ENCODE measurements at places on chromosomes 1 and 21.

- DNase-seq: no peak
These were observed 90.9 kb downstream of the LYPLAL1 start for GRCh38 chr1:219264561-219264960.

DNA sequence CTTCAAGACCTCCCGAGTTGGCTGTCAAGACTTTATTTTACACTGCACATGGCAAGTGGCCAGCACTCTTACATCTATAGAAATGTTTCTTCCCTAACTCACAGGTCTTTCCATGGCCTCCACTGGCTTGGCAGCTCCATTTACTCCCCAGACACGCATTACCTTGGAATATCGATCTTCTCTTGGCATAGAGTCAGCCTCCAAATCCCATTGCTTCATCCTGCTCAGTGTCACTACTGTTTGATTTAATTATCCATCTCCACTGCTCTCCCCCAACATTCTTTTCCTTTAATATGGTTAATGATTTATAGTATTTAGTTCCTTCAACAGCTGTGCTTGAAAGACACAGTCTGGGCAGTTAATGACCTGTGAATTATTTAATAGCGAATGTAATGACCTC lies 241.2 kb upstream of the MAP1LC3C start:
- DNase-seq: no peak

DNA sequence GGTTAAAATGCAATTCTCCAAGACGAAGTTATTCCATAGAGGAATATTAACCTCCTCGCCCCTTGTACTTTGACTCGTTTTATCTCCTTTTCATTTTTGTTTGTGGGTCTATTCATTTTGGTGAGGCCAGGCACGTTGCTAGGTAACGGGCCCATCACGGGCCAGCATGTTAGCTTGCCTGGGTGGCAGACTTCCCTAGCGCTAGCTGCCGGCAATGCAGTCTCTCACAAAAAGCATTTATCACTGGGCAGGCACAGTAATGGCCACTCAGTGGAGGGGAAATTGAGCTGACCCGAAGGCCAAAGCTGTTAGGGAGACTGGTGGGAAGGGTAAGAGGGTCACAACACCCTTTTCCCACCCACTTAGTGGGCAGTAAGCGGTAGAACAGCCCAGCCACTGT lies 234.4 kb upstream of the FOXD3 start:
- DNase-seq: no peak

- no peak for DNase-seq
These were observed at the start of gene C1orf185 for GRCh38 chr1:51101976-51102375. C1orf185 (plus strand) TSS chr1:51102228; CDS start chr1:51102234, 6 bp downstream.

DNA sequence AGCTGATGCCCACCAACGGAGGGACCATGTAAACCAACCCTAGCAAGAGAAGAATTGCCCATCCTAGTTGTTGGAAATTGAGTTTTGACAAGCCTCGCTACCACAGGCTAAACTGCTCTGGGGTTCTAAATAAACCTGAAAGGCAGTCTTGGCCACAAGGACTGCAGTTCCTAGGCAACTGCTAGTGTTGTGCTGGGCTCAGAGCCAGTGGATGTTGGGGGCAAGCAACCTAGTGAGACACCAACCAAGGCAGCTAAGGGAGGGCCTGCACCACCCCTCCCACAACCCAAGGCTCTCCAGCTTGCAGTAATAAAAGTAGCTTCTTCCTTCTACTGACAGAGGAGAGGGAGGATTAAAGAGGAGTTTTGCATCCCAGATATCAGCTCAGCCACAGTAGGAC lies 102.4 kb upstream of the PKN2 start:
- DNase-seq: no peak

DNA sequence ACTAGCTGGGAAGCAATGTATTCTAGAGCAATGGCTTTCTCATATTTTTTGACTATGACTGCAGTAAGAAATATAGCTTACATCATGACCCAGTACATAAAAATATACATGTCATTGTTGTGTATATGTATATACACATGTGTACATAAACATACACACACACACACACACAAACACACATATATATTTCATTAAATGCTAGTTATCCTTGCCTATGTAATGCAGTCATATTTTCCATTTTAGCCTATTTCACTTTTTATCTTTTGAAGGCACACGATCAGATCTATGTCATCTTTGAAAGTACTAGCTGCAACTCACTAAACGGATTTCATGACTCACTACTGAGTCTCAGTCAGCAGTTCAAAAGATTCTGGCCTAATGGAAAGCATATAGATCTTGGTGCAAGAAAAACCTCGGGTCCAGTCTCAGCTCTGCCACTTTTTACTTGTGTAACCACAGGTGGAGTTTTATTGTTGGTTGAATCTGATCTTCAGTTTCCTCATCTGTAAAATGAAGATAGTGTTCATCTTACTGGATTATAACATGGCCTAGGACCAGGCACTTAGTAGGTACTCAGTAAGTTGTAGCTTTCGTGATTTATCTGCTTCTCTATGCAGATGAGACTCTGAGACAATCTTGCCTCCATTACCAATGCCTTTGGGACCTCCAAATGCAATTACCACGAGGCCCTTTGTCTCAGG lies 325.6 kb downstream of the RRAGC start:
- no peak for DNase-seq

- DNase-seq: no peak
These were observed 54.1 kb downstream of the CD2 start for GRCh38 chr1:116808200-116808847.

GRCh38 chr1:2228694-2229036 lies 546 bp downstream of the SKI start:
- DNase-seq: no peak

DNA sequence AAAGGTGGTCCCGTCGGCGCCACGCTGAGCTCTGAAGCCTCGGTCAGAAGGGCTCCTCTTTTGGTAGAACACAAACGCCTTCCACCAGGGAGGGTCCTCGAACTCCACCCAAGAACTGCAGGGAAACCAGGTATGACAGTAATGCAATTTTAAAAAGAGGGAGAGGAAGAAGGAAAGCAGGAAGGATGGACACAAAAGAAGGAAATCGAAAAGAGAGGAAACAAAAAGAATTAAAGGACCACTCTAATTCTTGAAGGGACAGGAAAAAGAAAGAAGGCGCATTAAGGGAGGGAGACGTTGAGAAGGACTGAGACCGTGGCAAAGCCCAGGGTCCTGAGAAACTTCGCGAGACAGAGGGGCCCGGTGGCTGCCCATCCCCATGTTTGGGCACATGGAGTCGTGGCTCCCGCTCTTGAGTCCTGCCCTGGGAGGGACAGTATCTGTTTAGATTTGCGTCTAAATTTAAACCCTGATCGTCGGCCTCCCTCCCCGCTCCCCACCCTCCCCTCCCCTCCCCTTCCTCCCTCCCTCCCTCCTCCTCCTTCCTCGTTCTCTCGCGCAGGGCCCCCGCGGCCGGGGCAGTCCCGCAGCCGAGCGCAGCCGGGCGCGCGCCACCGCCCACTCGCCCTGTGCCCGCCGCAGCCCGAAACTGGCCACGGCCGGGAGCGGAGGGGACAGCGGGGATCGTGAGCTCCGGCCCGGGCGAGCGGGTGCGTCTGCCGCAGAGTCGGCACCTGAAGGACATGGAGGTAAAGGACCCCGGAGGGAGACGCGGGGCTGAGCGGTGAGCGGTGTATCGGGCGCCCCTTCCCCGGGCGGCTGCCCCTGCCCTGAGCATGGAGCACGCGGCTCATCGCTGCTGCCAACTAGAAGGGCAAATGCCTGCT lies at the start of gene RCSD1:
Gene RCSD1, plus strand, starts transcription at position 552 of the 887 bp plus-strand sequence. Its CDS starts 192 bp downstream, at position 744.
- DNase-seq: no peak

GRCh38 chr1:98402860-98403259 lies 258.7 kb upstream of the SNX7 start:
- no peak for DNase-seq

DNA sequence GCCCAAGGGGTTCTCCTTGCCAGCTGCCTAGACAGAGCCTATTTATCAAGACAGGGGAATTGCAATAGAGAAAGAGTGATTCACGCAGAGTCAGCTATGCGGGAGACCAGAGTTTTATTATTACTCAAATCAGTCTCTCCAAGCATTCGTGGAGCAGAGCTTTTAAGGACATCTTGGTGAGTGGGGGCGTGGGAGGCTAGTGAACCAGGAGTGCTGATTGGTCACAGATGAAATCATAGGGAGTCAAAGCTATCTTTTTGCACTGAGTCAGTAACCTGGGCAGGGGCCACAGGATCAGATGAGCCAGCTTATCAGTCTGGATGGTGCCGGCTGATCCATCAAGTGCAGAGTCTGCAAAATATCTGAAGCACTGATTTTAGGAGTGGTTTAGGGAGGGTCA lies 64.8 kb upstream of the MRPS6 start:
- DNase-seq: no peak

- no peak for DNase-seq
These were observed 22.5 kb downstream of the INTS3 start for GRCh38 chr1:153750026-153750995.

DNA sequence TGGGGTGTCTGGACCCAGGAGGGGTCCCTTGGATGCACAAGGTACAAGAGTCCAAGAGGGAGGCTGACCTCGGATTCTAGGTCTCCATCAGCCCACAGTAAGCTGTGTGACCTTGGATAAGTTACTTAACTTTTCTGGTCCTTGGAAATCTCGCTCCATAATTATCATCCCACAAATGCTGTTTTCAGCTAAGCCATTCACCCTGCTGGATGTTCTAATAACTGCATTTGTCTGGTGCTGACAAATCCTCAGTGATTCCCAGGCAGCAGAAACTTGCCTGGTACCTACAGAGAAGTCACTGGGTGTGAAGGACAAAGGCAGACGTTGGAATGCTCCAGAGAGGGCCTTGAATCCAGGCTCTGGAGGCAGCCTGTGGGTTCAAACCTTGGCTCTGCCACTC lies 89.7 kb downstream of the IGSF21 start:
- DNase-seq: no peak

DNA sequence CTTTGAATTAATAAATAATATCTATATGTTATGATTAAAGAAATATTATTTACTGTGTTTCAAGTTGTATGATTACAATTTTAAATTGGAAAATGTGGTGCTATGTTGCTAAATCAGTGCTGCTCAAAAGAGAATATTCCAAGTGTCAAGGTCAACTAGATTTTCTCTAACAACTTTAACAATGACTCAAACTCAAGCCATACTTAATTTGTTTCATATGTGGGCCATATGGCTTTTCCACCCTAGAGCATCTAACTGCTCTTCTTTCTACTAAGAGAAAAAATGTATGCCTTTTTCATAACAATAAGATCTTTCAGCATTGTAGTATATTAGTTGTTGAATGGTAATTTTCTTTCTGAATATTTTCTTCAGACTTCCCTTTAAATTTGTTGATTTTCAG lies 8.3 kb upstream of the SYT14 start:
- no peak for DNase-seq

DNA sequence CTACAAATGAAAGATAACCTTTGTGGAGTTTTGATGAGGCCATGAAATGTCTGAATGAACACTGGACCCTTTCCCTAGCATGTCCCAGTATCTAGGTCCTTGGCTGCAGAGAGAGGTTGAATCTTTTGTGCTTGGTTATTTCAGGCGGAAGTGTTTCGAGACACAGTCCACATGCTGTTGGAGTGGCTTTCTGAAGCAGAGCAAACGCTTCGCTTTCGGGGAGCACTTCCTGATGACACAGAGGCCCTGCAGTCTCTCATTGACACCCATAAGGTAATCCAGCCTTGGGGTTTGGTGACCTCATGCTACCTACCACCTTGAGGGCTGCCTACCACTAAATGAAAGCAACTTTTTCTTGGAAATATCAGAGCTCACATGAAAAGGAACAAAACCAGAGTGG lies 38.9 kb upstream of the BMP8A start:
- DNase-seq: no peak

DNA sequence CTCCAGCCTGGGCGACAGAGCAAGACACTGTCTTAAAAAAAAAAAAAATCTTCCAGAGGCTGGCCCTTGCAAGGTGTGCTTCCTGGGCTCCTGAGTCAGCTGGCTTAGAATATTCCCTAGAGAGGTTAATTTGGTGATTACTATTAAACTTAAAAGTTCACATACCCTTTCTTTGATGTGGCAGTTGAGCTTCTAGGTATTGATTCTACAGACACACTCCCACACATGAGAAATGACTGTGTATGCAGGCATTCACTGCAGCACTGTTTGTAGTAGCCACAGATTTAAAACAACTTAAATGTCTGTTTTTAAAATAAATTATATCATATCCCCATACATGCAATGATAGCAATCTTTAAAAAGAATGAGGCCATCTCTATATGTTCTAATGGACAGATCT lies 93.4 kb downstream of the GDAP2 start:
- DNase-seq: no peak

- DNase-seq: no peak
These were observed 120.8 kb downstream of the DMRTB1 start for GRCh38 chr1:53580009-53580400.

- no peak for DNase-seq
These were observed 81.1 kb upstream of the TIAM1 start for GRCh38 chr21:31425138-31425537.

DNA sequence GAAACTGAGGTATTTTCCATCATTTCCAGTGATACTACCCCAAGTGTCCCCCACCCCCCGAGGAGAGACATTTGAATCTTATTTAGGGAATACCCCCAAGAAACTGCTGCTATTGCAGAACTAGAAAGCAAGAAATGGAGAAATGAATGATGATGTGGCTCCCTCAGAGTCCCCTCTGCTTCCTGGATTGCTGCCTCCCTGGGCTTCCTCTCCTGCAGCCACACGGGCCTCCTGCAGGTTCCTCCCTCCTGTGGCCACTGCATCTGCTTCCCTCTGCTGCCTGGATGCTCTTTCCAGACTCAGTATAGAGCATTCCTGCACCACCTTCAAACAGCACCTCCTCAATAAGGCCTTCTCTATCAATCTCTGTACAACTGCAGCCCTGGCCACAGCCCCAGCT lies 69.3 kb downstream of the SLC25A24 start:
- DNase-seq: no peak

DNA sequence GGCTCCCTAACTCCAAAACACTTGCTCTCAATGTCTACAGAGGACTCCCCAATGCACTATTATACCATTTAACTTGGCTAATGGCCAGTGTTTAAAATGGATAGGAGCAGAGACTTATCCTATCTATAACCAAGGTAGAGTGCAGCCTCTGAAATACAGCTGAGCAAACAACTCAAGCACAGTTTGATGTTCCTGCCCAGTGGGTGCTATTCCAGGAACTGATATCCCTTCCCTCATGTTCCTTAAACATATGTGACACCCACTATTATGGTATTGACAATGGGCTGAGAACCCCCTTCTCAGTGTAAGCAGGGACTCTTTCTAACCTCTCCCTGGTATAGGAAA lies 51.7 kb downstream of the SH3GLB1 start:
- DNase-seq: no peak

- peak; percentile 6 for DNase-seq
These were observed 54.1 kb upstream of the ATP1A1 start for GRCh38 chr1:116318897-116319296.

DNA sequence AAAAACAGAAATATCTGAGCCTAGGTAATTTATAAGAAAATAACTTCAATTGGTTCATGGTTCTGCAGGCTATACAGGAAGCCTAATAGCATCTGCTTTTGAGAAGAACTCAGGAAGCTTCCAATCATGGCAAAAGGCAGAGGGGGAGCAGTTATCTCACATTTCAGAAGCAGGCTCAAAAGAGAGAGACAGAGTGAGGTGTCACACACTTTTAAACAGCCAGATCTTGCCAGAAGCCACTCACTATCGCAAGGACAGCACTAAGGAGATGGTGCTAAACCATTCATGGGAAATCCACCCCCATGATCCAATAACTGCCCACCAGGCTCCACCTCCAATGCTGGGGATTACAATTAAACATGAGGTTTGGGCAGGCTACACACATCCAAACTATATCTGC lies 25.5 kb downstream of the RGS18 start:
- no peak for DNase-seq

Data from retinal pigment epithelial cell (primary cell).